NCI-H1694 treated with DMSO at 0.1 percent for 48 hours (cell line): ENCODE measurements at places on chromosomes 3 and 15.

DNA sequence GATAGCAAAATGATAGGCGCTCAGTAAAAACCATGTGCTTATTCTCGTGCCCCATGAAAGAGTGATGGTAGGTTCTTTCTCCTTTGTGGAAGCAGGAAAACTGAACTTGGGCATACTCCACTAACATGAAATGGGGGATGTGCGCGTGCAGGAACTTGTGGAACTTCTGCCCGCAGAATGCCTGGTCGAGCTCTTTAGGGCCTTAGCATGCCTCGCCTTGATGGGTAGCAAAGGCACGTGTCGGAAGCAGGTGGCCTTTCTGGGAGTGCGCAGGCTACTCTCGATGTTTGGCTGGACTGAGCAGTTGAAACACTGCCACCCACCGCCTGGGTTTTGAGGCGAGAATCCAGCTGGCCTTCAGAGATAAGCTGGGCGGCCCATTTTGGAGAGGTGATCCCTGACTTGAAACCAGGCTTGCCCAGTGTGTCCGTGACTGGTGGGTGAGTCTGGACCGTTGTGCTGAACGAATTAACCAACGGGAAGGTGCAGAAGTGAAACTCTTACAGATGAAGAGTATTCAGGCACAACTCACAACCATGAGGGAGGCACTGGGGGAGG lies 842 bp downstream of the PCCB start:
- DNase-seq: peak; percentile 50

GRCh38 chr3:60708191-60708975 lies 542.9 kb downstream of the FHIT start:
- peak; percentile 24 for DNase-seq

DNA sequence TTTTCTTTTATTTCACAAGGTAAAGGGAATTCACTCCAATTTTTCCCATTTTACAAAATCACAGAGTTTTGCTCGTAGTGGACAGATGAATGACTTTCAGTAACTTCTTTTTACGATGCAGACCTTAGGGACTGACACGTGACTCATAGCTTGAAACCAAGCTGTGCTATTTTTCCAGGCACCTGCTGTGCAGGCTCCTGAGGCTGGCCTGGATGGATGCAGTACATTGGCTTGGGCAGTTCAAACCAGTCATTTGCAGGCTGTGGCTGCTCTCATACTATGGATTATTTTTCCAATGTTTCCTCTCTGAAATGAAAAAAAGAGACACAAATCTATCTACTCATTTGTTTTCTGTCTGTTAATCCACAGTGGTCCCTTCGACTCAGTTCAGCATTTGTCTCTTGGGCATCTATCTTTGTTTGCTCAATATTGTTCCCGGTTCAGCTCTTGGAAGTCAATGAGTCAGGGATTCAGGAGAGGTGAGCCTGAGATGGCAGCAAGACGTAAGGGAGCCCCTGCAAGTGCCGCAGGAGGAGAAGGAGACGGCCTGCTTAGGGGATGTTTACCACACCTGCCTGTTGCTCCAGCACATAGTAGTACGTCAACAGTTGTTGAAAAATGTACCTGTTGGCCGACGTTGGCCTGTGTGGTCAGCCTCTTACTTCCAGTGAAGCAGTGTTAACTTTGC lies 92.8 kb downstream of the SV2B start:
- no peak for DNase-seq

GRCh38 chr3:183253528-183254486 lies 754 bp downstream of the B3GNT5 start:
- no peak for DNase-seq
